ENCODE measurements at places on chromosomes 6 and 20.

DNA sequence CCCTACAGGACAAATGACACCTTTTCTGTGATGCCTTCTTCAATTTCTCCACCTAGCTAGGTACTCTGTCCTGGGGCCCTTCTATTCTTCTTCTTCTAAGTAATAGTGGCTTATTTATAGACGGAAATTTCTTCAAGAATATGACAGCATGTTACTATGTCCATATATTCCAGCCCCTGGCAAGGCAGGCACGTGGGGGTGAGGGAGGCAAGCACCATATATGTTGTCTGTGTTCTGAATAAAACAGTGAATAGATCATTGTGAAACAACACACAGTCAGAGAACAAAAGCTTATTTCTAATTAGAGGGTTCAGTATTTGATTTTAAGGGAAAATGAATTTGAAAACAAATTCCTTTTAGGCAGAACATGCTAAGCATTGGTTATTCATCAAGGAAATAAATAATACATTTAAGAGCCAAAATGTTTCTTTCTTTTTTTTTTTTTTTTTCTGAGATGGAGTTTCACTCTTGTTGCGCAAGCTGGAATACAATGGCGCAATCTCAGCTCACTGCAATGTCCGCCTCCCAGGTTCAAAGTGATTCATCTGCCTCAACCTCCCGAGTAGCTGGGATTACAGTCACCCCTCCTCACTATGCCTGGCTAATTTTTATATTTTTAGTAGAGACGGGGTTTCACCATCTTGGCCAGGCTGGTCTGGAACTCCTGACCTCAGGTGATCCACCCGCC is 6.2 kb downstream of the HEBP2 start:
- DNase-seq, result no peak

- no peak for DNase-seq
Observed at GRCh38 chr6:149311293-149311692, 6.2 kb upstream of the TAB2 start.

DNA sequence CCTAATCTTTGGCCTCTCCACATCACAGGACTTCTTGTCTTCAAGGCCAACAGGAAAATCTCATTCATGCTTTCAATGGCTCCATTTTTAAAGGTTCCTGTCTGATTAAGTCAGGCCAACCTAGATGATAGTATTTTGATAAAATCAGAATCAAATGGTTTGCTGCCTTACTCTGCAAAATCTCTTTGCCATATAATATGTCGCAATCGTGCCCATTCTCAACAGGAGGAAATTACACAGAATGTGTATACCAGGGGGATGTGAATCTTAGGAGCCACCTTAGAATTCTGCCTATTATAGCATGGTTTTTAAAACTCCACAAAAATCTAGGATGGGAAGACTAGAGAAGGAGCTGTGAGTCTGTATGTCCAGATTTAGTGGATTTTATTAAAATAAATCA is 612.9 kb upstream of the MAN1A1 start:
- DNase-seq, result no peak

DNA sequence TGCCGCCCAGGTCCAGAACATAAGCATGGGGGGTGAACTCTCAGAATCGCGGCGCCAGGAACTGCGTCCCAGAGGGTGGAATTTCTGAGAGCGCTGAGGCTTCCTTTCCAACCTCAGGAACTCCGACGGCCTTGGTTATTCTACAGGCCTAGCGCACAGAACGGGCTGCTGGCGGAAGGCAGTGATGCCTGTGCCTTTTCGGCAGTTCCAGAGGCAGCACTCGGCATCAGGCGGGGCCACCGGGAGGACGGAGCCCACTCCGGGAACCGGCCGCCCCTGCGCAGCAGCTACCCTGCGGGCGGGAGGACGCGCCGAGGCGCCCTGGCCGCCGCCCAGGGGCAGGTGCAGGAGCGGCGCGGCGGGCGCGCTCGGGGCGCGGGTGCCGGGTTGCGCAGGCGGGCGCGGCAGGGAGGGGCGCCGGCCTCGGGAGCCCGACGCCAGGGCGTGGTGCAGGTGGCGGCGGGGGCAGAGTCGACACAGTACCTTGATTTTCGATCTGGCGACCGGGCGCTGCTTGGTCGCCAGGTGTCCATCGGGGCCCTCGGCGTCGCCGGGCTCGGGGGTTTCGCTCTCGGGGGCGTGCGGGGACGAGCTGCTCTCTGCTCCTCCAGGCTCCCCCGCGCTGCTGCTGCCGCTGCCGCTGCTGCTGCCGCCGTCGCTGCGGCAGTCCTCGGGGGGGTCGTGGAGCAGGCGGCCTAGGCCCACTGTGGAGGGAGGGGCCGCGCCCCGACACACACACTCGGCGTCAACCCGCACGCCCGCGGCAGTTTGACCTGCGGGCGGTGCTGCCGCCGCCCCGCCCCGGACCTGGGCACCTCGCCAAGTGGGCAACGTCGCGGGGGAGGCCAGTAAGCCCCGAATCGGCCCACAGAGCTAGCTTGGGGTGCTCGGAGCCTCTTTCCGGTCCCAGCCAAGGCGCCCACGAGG is 1.3 kb downstream of the OVOL2 start:
- no peak for DNase-seq

- no peak for DNase-seq
Observed at GRCh38 chr6:33317419-33317668, 200 bp downstream of the ZBTB22 start.

- no peak for DNase-seq
Observed at GRCh38 chr6:16660157-16660497, 101.1 kb downstream of the ATXN1 start.

DNA sequence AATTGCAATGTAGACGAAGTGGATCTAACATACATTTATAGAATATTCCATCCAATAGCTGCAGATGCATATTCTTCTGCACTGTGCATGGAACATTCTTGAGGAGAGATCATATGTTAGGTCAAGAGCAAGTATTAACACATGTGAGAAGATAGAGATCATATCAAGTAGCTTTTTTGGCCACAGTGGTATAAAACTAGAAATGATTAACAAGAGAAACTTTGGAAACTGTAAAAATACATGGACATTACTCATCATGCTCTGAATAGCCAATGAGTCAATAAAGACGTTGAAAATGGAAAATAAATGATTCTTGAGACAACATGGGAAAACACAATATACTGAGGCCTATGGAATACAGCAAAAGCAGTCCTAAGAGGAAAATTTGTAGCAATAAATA is 94.2 kb downstream of the STXBP5 start:
- DNase-seq, result no peak

DNA sequence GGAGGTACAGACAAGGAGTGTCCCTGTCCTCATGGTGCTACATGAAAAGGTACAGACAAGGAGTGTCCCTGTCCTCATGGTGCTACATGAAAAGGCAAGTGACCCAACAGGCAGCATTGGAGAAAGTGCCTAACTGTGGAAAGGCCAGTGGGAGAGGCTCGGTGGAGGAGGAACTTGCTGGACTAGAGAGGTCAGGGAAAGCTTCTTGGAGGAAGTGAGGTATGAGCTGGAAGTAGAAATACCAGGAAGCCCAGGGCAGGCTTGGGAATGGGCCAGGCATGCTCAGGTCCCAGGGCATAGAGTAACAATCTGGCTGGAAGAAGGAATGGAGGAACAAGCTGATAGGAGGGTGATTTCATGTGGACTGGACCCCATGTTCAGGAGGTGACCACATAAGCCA is 59.8 kb upstream of the FNDC1 start:
- DNase-seq, result peak; percentile 49

GRCh38 chr20:63565021-63565698 is 8.9 kb downstream of the HELZ2 start:
- no peak for DNase-seq

DNA sequence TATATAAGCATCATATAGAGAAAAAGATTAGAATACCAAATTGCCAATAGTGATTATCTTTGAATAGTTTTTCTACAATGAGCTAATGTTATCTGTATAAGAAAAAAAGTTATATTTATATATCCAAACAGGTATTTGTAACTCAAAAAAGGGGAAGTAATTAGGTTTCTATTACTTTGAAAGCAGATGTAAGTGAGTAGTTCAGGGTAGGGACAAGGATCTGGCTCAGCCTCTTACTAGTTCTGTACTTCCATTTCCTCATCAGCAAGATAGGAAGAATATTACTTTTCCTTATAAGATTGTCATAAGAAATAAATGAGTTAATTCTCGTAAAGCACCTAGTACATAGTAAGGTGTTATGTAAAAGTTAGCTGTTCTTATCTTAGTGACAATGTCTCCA is 32.2 kb downstream of the AHI1 start:
- DNase-seq, result no peak

DNA sequence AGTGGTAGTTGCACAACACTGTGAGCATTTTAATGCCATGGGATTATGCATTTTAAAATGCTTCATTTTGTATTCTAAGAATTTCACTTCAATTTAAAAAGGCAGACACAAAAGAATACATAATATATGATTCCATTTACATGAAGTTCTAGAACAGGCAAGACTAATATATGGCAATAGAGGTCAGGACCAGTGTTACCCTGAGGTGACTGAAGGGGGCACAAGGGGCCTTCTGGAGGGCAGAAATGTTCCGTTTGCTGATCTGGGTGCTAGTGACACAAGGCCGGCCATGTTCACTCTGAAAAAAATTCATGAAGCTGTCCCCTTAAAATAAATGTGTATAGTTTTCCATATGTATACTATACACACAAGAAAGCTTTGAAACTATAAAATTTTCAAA is 28.5 kb downstream of the TASP1 start:
- no peak for DNase-seq

DNA sequence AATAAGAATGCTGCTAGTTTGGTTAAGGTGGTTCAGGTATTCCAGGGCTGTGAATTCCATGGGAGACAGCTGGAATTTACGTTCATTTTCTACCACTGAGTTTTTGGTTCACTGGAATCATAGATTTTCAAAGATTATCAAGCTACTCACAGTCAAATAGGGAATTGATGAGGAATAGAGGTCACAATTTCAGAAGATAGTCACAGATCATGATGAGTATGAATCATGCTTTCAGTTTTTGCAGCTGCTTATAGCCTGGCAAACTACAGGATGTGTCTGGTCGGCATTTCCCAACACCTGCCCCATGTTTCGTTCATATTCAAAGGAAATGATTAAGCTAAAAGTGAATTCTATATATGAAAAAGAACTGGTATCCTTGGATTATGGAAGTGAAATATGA is 58.7 kb downstream of the BCKDHB start:
- no peak for DNase-seq

- DNase-seq, result no peak
Observed at GRCh38 chr6:136521427-136521826, 28.8 kb downstream of the MAP7 start.

GRCh38 chr6:2841264-2842138 is at the start of gene SERPINB1:
SERPINB1 (minus strand) TSS chr6:2841863; CDS start chr6:2840586, 1,277 bp downstream.
- peak; percentile 97 for DNase-seq

DNA sequence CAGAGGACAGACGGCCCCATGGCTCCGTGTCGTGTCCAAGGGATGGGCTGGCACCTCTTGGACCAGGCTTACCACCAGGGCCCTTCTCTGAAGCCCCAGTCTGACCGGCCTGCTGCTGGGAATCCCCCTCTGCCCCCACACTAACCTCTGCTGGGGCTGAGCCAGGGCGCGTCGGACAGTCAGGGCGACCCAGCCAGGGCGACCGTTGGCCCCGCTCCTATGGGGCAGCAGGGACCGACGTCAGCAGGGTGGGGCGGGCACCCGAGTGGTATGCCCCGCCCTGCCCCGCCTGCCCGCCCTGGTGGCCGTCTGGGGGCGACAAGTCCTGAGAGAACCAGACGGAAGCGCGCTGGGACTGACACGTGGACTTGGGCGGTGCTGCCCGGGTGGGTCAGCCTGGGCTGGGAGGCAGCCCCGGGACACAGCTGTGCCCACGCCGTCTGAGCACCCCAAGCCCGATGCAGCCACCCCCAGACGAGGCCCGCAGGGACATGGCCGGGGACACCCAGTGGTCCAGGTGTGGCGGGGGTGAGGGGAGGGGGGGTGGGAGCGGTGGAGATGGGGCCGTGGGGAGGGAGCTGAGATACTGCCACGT is at the start of gene SLC17A9:
Gene SLC17A9 (plus strand): TSS at position 337 of the 595 bp plus-strand sequence. CDS start 122 bp downstream, at position 459.
- DNase-seq, result peak; percentile 44

DNA sequence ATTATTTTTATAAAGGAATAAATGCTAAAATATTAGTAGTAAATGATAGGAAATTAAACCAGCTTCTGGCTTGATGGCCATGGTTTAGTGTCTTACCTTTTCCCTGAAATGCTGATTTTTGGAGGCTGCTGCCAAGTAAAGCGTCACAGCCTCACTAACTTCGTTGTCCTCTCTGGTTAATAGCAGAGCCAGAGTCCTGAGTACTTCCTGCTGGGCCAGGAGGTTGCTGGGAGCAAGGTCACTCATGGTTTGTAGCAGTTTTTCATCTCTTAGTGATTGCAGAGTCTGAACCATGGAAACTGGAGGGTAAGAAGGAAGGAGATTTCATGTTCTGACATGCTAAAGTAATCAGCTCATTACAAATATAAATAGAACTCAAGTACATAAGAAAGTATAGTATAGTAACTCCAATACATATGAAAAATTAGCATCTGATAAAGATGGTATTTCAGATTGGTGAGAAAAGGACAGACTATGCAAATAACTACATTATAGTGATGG is 26.5 kb upstream of the ARMH2 start:
- DNase-seq, result no peak

GRCh38 chr20:36604952-36605398 is 604 bp upstream of the RAB5IF start:
- DNase-seq, result peak; percentile 89

- DNase-seq, result no peak
Observed at GRCh38 chr20:63957690-63958441, 1.6 kb upstream of the UCKL1 start.

Data from lower leg skin (tissue), 4 donors.